ENCODE measurements at places on chromosomes 1 and 21.

- no peak for DNase-seq
These were observed 91.5 kb downstream of the NGF start for GRCh38 chr1:115246526-115246925.

DNA sequence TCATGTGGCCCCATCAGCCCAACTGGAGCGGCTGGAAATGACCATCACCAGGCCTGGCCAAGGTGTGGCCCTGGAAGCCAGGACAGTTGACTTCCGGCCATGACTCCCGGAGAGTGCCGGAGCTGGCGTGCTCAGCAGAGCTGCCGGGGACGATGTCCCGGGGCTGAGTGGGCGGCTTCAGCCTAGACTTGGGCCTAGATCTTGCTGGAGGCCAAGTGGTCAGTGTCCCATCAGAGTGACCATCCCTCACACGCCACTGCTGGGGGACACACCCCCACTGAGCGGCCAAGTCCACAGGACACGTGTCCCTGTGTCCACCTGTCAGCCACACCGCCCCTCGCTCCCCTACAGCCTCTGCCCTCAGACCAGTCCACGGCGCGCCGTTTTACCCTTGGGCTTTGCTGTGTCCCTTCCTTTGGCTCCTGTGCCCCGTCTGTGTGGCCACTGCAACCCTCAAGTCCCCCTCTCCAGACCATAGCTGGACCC is 4.0 kb downstream of the FAAP20 start:
- no peak for DNase-seq

DNA sequence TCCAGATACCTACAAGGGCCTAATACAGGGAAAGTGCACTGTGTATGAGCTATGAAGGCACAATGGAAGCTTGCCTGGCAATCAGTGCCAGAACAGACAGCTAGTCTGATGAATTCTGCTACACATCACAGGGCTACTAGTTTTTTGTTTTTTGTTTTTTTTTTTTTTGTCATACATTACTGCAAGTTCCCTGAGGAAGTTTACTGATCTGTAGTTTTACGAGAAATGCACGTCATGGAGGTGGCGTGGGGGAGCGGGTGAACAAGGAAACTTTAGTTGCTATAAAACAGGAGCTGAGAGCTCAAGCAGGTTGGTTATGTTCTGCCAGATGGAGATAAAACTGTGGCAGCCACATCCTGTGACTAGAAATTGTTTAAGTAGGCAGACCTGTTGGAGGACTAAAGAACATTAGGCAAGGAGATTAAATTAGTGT is 17.7 kb downstream of the PTPRC start:
- no peak for DNase-seq

DNA sequence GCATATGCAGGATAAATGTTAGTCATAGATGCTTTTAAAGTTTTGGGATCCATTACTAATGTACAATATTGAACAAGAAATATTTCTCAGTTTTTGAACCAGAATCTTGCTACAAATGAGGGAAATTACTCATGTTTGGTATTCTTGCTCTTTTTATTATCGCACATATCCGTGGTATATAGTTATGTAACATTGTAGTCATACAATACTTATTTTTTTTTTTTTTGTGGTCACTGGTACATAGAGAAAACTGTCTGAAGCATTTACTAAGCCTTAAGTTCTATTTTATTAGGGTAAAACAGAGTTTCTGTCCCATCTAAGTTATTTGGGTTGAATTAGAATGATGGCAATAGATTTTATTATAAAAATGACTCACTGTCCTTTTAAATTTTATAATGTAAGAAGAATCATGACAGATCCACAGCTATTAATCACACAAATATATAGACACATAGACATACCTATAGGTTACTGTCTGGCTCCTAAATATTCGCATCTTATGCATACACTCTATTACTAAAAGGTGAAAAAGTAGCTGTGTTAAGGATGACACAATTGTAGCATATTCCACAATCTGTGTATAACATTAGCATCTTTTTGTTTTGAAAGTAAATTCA is 18.0 kb upstream of the PRKAA2 start:
- DNase-seq, result no peak

- DNase-seq, result no peak
These were observed 256.1 kb upstream of the DPYD start for GRCh38 chr1:98176936-98177335.

- no peak for DNase-seq
These were observed 2.9 kb downstream of the NCDN start for GRCh38 chr1:35560256-35561225.

DNA sequence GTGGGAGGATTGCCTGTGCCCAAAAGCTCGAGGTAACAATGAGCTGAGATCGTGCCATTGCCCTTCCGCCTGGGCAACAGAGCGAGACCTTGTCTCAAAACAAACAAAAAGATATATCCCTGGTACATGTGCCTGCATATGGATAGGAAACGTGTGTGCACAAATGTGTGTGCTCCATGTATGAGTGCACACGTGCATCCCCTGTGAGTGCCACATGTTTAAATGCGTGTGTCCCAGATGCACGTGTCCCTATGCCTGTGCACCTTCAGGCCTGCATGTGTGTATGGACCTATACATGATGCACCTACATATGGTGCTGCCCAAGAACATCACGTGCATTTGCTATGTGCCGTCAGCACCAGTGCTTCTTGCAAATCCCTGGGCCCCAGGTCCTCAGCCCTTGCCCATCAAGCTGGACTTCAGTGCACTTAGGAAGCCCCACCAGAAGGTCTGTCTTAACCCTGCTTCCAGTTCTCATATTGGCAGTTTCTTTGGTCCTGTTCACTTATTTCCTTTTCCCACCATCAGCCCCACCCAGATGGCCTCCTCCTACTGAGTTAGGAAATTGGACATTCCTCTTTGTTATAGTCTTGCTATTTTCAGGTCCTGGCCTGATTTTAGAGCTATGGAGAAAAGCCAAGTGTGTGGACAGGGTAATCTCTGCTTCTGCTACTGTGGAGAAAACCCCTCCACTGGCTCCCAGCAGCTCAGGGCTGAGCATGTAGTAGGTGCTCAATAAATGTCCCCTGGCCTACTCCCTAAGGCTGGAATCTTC is 15.4 kb downstream of the TIE1 start:
- no peak for DNase-seq

GRCh38 chr1:184191181-184191621 is 139.7 kb downstream of the TSEN15 start:
- DNase-seq, result no peak

- DNase-seq, result no peak
These were observed 118.1 kb downstream of the SPSB1 start for GRCh38 chr1:9410737-9411297.

DNA sequence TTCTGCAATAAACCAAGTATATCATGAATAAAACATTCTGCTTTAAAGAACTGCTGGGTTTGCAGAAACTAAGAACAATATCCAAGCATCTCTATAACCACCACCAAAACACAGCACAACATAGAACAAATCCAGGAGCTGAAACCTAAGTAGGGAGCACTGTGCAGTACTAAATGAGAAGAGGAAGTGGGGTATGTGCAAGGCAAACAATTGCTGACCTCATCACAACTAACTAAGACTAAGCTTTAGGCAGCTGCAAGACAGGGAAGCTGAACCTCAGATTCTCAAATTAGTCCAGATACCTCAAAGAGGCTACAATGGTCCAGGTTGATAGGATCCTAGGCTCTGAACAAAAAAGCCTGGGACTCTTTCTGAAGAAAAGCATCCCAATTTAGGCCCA is 172.6 kb downstream of the SLC44A5 start:
- no peak for DNase-seq

- DNase-seq, result no peak
These were observed 136.8 kb upstream of the IRF2BP2 start for GRCh38 chr1:234746798-234747196.

- no peak for DNase-seq
These were observed 144.1 kb downstream of the OMA1 start for GRCh38 chr1:58402444-58402843.

GRCh38 chr1:93014168-93014567 is 52.9 kb upstream of the DIPK1A start:
- DNase-seq, result no peak

DNA sequence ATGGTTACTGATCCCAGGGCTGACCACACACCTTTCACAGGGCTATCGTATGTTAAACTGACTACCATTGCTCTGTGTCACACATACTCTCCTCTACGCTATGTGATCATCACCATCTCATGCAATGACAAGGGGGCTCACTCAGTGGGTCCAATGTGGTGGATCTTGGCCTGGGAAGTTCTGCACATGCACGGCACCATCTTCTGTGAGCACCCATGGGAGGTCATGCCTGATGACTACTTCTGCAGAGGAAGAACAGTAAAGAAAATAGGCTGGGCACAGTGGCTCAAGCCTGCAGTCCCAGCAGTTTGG is 60.0 kb upstream of the FOXD3 start:
- DNase-seq, result no peak

GRCh38 chr1:193540511-193540910 is 354.1 kb upstream of the B3GALT2 start:
- DNase-seq, result no peak

- DNase-seq, result no peak
These were observed 66.1 kb downstream of the ZNF644 start for GRCh38 chr1:90955769-90956168.

DNA sequence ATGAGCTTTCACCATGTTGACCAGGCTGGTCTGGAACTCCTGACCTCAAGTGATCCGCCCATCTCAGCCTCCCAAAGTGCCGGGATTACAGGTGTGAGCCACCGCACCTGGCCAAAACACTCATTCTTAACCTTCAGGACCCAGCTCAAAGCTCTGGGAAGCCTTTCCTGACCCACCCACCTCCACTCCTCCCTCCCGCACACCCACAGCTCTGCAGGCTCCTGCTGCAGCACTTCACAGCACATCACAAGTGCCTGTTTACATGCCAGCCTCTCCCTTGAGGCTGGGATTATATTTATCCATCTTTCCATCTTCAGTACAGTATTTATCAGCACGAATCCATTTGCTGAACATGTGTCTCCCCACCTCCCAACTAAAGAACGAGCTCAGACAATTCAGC is 14.9 kb downstream of the SLC9A1 start:
- DNase-seq, result no peak

GRCh38 chr1:21326861-21327344 is 36.6 kb upstream of the ECE1 start:
- no peak for DNase-seq

GRCh38 chr1:24888971-24889676 is 41.0 kb downstream of the RUNX3 start:
- DNase-seq, result no peak

- DNase-seq, result no peak
These were observed 2.6 kb upstream of the SPTA1 start for GRCh38 chr1:158689110-158689509.

GRCh38 chr1:31781756-31782371 is 17.7 kb upstream of the ADGRB2 start:
- no peak for DNase-seq

GRCh38 chr1:215228193-215228592 is 145.7 kb downstream of the KCNK2 start:
- no peak for DNase-seq

- peak; percentile 45 for DNase-seq
These were observed 52.6 kb upstream of the RC3H1 start for GRCh38 chr1:174074757-174075156.
